ENCODE measurements at places on chromosomes 12 and 14.

DNA sequence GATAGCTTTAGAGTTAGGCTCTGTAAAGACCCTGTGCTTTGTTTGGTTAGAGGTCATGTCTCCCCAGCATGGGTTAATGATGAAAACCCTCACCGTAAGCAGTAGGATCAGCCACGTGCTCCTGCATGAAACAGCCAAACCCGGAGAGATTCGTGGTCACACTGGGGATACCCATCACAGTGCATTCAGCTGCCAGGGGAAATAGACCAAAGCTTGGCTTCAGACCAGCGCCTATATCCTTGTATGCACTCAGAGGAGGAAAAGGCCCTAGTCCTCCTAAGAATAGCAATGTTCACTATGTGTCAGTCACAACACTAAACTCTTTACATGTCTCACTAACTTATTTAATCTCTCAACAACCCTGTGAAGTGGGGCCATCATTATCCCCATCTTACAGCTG lies 16.3 kb downstream of the SPX start:
- DNase-seq = no peak

DNA sequence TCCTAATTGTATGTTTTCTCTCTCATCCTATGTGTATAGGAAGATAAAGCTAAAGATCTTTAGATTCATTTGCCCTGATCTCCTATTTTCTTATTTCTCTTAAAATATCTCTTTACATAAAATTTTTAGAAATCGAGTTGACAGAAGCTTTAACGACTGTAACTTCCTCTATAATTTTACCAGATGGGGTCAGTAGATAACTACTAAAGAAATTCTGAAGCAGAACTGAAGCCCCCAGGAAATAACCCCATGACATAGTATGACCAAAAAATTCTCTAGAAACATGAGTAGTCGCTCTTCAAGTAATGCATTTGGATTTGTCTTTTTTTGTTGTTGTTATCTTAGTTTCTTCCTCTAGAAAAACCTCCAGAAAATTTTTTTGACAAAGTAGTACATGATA lies 288.0 kb downstream of the ERC1 start:
- DNase-seq = no peak

DNA sequence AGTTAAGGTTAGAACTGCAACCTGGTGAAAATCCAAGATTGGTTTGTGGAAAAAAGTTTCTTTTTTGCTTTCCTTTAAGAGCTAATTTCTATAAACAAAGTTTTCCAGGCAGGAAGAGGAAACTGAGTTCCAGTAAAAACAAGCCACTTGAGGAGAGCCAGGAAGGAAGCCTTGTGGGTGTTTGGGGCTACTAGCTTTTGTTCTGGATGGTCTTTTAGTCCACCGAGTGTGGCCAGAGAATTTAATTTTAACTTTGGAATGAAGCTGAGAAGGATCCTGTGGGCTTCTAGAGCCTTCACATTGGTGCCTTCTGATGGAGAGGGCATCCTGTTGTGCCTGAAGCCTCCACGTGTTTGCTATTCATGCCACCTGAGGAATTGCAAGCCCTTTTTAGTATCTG lies 327.9 kb downstream of the C12orf75 start:
- DNase-seq = no peak

- no peak for DNase-seq
Measured at GRCh38 chr14:98507264-98507663, 764.7 kb downstream of the BCL11B start.

GRCh38 chr12:89345830-89346740 lies 6.2 kb downstream of the DUSP6 start:
- no peak for DNase-seq

DNA sequence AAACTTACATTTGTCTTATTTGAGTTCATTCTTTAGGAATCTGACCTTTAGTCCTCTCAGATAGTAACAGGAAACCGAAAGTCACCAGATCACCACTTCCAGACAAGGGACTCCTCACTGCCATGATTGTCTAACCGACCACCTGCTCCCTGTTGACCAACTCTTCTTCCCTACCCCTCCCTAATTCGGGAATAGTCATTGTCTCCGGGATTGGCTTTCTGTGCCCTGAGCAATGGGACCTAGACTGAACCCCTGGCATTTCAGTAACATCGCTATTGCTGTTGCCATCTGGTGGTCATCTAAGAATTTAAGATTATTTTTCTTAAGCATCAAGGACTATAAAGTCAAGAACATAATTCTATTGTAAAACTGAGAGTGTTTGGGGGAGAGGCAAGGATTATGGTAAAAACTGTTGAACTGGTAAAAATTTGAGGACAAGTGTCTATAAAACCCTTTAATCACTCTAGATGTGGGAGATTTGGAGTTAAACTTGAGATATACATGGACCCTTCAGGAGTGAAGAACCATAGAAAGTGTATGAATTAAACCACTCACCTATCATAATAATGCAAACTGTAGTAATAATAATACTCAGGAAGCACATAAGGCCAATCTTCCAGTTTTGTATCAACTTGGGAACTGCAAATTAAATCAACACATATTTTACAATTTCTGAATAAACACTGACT lies 6.3 kb downstream of the CLEC2A start:
- DNase-seq = peak; percentile 32

- peak; percentile 58 for DNase-seq
Measured at GRCh38 chr12:71415336-71416231, 24.0 kb upstream of the LGR5 start.

GRCh38 chr12:70353780-70354660 lies 12.1 kb upstream of the KCNMB4 start:
- no peak for DNase-seq

- no peak for DNase-seq
Measured at GRCh38 chr12:48980953-48981756, 3.0 kb downstream of the WNT1 start.

DNA sequence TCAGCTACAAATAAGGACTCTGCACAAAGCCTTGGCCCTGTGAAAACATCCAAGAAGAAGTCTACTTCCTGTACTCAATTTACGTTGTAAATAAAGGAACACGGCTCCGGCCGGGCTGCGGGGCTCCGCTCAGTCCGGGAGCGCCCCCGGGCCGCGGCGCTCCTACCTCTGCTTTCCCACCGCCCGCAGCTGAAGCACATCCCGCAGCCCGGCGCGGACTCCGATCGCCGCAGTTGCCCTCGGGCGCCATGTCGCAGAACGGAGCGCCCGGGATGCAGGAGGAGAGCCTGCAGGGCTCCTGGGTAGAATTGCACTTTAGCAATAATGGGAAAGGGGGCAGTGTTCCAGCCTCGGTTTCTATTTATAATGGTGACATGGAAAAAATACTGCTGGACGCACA lies 502.3 kb upstream of the FOXG1 start:
- DNase-seq = peak; percentile 12

DNA sequence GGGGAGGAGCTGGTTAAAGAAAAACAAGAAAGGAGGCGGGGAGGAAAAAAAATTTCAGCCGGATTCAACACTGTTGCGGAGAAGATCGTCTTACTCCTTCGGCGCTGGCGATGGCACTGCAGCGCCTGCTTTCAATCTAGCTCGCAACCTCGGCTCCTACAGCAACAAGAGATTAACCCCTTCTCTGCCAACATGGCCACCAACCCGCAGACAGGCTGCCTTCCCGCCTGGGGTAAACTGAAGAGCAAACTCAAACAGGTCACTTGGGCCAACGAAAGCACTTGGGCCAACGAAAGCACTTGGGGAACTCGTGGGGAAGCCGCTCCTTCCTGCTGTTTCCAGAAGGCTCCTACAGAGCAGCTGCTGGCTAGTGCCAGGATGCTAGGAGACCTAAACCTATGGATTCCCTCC lies 73.7 kb downstream of the CIT start:
- no peak for DNase-seq

DNA sequence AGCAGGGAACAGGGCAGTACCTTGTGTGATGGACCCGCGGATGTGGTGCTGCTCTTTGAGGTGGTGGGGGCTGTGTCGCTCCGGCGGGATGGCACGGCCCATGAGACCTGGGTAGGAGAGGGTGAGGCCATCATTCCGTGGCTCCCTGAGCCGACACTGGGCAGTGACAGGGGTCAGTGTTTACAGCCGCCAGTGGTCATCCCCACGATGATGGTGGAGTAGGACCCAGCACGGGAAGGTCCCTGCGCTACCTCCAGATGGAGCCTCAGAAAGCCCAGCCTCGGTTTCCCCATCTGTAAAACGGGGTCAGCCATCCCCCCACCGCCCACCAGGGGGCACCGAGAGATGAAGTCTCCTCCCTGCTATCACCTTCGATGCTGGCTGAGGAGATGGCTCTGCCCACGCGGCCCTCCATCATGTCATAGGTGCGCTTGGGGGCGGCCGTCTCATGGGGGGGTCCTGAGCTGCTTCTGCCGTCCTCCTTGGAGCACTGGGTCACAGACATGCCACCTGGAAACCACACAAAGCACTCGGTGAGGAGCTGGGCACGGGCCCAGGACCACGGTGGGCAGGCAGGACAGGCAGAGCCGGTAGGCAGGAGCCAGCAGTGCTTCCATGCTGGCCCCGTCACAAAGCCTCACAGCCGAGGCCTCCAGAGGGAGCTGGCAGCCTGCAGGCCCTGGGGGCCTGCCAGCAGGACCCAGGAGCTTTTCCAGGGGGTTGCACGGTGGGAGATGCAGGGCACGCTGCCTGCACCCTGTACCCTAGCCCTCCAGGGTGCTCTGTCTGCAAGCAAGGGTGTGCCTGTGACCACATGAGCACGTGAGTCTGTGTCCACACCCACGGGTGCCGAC lies 53.1 kb downstream of the RFLNA start:
- DNase-seq = peak; percentile 22

DNA sequence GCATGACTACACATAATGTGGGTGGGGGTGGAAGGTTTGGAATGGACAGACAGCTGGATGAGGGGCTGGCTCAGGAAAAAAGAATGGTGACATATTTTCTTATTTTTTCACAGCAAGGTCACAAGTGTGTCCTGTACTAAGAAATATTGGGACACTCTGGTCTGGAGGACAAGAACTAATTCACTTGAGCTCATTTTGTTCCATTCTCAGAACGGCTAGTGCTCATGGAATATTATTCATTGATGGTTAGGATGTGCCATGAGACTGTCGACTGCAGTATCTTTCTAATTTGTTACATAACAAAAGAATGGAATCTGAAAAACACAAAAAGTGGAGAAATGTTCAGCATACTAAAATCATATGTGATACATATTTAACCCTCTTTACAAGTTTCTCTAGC lies 149.5 kb downstream of the BMP4 start:
- no peak for DNase-seq

DNA sequence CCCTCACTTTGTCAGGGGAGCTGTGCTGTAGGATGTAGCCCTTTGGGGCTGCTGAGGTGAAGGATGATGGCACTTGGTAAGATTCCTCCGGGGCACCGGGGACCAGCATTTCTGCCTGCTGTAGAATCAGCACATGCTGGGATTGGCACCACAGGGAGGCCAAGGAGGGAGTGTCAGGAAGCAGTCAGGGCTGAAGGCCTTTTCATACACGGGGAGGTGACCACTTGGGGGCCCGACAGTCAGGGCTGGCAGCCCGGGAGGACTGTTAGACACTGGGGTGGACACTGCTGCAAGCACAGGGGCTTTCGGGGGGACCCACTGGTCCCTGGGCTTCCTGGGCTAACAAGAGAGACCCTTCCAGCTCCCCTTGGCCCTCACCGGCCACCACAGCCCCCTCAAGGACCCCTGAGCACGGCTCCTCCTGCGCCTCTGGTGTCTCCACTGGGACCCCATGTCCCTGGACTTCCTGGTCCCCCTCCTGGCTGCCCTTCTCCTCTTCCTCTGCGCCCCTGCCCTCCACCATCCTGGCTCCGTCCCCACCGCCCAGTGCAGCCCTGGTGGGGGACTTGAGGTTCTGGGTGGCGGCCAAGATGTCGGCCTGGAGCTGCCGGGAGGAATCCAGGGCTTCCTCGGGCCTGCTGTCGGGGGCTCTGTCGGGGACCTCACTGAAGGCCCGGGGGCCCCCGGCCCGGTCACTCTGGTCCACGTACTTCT lies 6.5 kb downstream of the TMEM119 start:
- DNase-seq = no peak

GRCh38 chr12:59929110-59929509 lies 333.3 kb downstream of the SLC16A7 start:
- no peak for DNase-seq

DNA sequence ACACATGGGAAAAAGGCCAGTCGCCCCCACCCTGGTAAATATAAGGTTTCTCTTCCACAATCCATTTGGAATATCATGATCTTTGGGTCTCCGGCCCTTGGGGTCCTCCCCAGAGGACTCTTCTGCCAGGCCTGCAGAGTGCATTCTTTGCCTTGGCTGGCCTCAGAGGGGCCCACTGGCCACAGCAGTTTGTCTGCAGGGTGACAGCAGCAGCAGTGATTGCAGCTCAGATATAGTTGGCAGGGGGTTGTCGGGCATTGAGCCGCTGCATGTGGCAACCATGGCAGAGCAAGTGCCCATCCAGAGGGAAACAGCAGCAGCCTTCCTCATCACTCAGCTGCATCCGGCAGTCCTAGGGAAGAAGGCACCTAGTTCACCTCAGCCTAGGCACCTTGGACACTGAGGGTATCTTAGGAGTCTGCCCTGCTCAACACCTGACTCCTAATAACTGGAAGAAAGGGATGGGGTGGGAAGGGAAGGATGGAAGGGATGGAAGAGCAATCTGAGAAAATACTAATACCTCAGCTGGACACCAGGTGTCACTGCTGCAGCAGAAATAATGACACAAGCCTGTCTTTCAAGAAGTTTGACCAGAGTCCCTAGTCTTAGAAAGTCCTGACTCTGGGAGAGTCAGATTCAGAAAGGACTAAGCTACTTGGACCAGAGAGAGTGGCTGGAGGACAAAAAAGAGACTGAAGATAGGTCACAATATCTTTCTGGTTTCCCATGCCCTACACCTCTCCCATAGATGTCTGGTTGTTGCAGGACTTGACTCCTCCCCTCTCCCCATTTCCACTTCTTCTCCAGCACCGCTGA lies 8.9 kb downstream of the AJUBA start:
- DNase-seq = peak; percentile 61
